Left ventricle myocardium superior (tissue), 1 donor: ENCODE measurements at places on chromosomes 1 and 21.
A peak's percentile ranks its signal among the peaks of the same experiment; 100 is the strongest.

- no peak for DNase-seq
Observed at GRCh38 chr1:157240495-157241184, 102.4 kb upstream of the ETV3 start.

DNA sequence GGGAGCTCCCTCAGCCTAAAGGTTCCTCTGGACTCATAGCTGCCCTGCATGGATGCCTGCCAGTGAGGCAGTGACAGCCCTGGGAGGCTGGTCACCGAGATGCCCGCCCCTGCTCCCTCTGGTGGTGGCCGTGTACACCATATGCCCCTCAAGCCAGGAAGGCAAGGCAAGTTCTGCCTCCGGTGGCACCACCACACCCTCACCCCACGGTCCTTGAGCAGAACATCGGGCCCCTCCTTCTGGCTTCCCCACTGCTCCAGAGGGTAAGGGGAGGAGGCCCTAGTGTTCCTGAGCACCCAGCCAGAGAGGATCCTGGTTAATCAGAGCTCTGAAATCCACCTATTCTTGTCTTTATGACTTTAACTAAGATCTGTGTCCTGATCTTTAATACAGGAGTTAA is 1.5 kb upstream of the S100A14 start:
- DNase-seq, result no peak

DNA sequence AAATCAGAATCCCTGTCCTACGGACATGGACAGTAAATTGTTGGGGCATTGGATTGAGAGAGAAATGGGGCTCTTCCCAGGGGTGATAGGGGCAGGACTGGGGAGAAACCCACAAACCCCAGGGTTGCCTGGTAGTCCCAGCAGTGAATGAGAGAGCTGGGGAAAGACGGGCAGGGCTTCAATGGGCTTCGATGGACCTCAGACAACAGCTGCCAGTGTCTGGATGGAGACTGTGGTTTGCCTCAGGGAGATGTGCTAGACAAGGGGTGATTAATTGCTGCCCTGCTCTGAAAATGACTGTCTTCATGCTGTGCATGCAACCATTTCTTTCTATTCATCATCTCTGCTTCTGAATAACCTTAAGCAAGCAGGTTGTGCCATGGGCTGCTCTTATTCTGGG is 7.4 kb downstream of the GPR25 start:
- DNase-seq, result no peak

GRCh38 chr1:153647346-153647714 is 11.2 kb upstream of the SNAPIN start:
- no peak for DNase-seq

DNA sequence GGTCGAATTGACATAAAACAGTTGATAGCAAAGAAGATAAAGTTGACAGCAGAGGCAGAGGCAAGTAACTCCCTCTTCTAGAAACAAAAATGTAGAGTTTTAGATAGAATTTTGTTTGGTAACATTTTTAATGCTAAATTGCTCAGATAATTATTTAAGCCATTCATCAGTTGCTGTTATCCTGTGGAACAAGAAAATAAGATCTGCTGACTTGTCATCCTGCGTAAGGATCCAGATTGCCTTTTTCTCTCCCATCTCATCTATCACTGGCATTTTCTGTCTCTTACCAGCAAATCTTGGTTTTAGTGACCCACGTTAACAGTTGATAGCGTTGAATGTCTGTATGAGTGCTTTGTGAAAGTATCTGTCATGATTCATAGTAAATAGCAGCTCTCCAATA is 29.8 kb downstream of the SOAT1 start:
- DNase-seq, result no peak

- no peak for DNase-seq
Observed at GRCh38 chr1:168348146-168348709, 67.6 kb downstream of the TBX19 start.

DNA sequence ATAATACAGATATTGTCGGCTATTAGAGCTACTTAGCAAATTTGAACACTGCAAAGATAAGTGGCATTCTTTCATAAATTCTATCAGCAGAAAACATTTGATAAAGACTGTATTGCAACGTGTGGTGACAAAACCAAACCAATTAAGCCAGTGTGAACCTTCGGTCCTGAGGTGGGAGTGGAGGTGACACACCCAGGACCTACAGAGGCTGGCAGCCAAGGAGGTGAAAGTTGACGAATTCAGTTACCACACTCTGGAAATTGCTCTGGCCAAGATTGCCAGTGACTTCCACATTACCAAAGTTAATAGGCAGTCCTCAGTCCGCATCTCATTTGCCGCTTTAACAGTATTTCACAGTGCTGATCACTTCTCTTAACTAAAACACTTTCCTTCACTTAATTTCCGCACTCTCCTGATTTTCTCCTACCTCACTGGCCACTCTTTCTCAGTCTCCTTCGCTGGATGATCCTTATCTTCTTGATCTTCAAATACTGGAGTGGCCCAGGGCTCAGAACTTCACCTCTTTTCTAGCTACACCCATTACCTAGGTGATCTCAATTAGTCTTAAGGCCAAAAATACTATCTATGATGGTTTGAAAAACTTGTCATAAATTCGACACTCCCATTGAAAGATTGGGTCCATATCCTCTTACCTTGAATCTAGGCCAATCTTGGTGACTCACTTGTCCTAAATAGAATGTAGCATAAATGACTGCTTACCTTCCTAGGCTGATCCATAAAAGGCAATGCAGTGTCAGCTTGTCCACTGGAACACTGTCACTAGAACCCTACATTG is 5.1 kb upstream of the CDC42BPA start:
- no peak for DNase-seq

GRCh38 chr1:99745061-99745460 is 21.4 kb downstream of the FRRS1 start:
- DNase-seq, result no peak

- peak; percentile 88 for DNase-seq
Observed at GRCh38 chr1:156508205-156508954, 7.8 kb upstream of the MEF2D start.

DNA sequence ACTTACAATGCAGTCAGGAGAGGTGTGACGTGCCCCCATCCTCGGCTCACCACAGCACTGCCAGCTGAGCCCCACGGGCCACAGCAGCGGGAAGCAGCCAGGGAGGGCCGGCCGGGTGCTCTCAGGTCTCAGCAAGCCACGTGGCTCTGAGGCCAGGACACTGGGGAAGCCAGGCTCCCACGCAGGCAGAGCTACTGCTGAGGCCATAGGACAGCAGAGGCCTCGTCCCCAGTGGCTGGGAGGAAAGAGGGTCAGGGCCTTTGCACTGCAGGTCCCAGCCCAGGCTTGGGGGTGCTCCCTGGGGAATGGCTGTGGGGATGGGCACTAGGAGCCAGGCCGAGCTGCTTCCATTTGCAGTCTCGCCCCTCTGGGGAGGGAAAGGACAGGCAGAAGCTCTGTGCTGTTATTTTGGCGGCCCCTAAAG is 5.8 kb downstream of the LRRC47 start:
- peak; percentile 52 for DNase-seq

DNA sequence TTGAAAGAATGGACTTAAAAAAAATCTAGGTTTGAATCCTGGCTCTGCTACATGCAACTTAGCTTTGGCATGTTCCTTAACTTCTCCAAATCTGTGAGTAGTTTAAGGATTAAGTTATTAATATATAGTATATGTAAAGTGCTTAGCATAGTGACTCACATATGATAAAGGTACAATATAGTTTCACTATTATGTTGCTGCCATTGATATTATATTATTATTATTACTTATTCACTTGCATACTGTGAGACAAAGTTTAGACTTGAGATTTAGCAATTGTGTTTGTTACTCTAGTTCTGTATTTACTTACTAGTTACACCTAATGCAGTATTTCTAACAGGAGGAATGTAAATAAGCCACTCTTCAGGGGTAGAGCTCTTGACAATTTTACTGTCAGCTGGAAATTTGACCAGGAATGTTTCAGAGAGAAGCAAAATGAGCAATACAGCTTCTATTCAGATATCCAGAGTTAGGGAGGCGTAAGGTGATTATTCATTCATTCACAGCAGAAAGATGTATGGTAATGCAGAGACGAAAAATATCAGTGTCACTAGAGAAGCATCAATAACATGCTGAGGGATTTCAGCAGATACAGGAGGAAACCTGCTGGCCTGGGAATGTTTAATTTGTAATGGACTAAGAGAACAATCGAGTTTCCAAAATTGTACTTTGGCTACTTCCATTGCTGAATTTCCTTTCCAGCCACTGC is 25.5 kb downstream of the RGS7 start:
- no peak for DNase-seq

GRCh38 chr1:230375780-230376179 is 50.4 kb downstream of the PGBD5 start:
- DNase-seq, result peak; percentile 40

DNA sequence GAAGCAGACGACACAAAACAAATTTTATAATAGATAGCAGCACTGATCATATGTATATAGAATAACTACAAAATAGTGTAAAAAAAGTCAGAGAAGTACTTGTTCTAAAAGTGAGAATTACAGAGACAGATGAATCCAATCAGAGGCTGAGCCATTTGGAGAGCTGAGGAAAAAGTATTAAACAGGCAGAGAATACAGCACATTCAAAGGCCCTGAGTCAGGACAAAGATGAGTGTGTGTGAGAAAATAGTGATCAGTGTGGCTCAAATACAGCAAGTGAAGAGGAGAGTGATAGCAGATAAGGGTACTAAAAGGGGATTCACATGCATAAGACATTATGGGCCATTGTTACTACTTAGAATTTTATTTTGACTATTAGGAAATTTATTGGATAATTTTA is 430.6 kb upstream of the BRINP3 start:
- DNase-seq, result no peak

- no peak for DNase-seq
Observed at GRCh38 chr1:19476450-19477190, 8.7 kb downstream of the CAPZB start.

DNA sequence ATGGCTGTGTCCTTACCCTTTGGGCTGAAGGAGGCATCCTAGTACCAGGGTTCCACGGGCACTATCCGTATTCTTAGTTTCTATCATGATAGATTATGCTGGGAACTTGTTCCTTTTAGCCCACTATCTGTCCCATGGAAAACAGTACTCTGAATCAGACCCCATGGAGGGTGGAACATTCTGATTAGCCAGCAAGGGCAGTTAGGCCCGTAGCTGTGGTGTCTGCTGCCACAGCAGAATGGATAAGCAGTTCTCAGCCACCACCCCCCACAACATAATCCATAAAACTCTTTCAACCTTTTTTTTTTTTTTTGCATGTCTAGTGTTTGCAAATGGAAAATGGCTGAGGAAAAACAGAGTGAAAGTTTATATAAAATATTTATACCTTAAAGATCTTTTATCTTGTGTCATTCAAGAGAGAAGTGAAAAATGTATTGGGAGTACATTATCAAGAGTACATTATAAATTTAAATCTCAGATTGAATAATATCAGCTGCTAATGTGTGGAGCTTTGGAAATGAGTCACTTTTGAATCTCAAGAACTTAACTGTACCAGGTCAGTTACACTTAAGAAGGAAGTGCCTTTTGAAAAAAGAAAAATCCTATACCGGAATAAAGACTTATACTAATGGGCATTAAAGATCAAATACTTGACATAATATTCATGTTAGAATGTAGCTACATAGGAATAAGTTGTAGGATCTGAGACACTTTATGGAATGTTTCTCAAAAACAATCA is 80.3 kb downstream of the NFIA start:
- DNase-seq, result no peak

DNA sequence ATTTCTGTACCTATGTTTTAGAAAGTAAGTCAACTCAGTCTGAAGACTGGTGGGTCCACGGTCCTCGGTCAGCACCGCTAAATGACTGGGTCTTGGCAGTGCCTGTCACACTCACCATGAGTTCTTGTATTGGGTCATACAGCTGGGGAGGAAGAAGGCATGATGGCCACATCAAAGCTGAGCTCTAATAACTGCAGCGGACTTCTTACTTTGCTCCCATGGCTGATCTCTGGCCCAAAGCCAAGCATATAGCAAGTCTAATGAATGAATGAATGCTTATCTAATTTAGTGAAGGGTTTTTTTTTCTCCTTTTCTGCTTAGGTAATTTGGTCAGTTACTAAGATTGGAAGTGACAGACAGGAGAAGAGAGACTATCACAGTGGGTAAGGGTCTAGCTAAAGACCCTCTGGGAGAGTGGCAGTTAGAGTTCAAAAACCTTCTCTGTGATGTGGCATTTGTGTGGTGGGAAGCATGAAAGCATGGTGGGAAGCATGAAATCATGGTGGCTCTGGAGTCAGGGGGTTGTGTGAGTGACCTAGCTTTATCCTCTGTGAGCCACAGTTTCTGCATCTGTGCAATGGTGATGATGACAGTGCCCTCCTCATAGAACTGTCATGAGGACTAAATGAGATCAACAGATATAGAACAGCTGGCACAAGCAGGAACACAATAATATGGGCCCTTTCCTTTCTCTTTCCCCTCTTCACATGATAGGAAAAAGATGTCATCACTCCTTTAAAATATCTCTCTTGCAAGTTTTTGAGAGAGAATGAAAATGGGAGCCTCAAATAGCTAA is 78.9 kb upstream of the JAK1 start:
- DNase-seq, result no peak

- DNase-seq, result no peak
Observed at GRCh38 chr1:57165546-57165945, 199.7 kb upstream of the C8B start.

DNA sequence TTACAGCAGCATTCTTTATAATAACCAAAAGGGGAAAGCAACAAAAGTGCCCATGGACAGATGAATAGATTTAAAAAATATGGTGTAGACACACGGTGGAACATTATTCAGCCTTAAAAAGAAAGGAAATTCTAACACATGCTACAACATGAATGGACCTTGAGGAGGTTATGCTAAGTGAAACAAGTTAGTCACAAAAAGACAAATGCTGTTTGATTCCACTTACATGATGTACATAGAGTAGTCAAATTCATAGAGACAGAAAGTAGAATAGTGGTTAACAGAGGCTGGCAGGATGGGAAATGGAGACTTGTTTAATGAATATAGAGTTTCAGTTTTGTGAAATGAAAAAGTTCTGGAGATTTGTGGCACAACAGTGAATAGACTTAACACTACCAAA is 151.4 kb downstream of the CYYR1 start:
- DNase-seq, result no peak

- DNase-seq, result no peak
Observed at GRCh38 chr1:174217787-174218574, 58.7 kb downstream of the RABGAP1L start.
